Fibroblast of lung (primary cell): ENCODE measurements at places on chromosomes 5 and 9. TPM values are rescaled to one million over a fixed set of nuclear protein-coding genes. Genes with fewer than 3 reads are reported as not detected.

Gene MZB1
- total RNA-seq: 0.17 TPM in 1 of 2 replicates, not detected in the other

Gene HAND1
- total RNA-seq: not detected in 2 replicates

Gene PRRT1B
- not detected in 2 replicates for total RNA-seq

Gene SOHLH1
- not detected in 2 replicates for total RNA-seq

Gene INSYN2B
- total RNA-seq: 2.8 and 3.6 TPM in 2 replicates

Gene GABRB2
- total RNA-seq: under 0.01 TPM in 2 replicates

Gene TERT
- total RNA-seq: not detected in 2 replicates

Gene GRPEL2
- 29.6 and 30.8 TPM in 2 replicates for total RNA-seq
